ENCODE measurements at places on chromosomes 13 and 19. TPM values are rescaled to one million over a fixed set of nuclear protein-coding genes. Genes with fewer than 3 reads are reported as not detected.

Gene ANGPTL8
- polyA plus RNA-seq: 243 TPM

- peaks cover 52% of the 10 kb centered on the region for H3K4me1 ChIP-seq
- no peak for DNase-seq
- H3K27ac ChIP-seq: no peak overlapping the region
- H3K4me3 ChIP-seq: no peak overlapping the region
- peaks cover 24% of the 10 kb centered on the region for H3K36me3 ChIP-seq
- H3K27me3 ChIP-seq: no peaks in the 10 kb centered on the region
Observed at GRCh38 chr19:18843960-18844359, 12.2 kb downstream of the UPF1 start.

DNA sequence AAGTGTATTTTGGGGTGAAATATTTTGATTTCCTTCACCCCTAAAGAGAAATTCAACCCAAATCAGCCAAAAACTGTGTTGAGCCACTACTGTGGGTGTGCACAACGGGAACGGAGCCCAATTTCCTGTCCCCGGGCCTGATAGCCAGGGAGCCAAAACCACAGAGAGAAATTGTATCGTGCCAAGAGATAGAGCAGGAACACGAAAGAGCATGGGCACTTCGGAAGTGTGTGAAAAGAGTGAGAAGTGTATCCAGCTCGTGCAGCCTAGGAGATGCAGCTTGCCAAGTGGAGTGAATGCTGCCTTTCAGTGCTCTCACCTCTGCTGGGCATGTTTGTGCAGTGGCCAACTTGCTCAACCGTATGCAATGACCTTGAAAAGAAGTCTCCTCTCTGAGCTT lies 19.4 kb upstream of the PLEKHF1 start:
- peaks cover 8% of the 10 kb centered on the region for H3K4me1 ChIP-seq
- no peaks in the 10 kb centered on the region for H3K36me3 ChIP-seq

GRCh38 chr13:110067355-110068175 lies 239.4 kb downstream of the COL4A1 start:
- peaks cover 9% of the 10 kb centered on the region for H3K27me3 ChIP-seq
- H3K36me3 ChIP-seq: no peaks in the 10 kb centered on the region
- H3K27ac ChIP-seq: no peak overlapping the region
- no peaks in the 10 kb centered on the region for H3K4me1 ChIP-seq
- no peak for DNase-seq

- H3K27ac ChIP-seq: no peak overlapping the region
- H3K27me3 ChIP-seq: no peaks in the 10 kb centered on the region
Observed at GRCh38 chr13:45880242-45880641, 28.7 kb upstream of the SIAH3 start.

Gene KATNAL1
- 3.2 TPM for polyA plus RNA-seq

Gene ZNF813
- 2.1 TPM for polyA plus RNA-seq

Gene HTR2A
- not detected for polyA plus RNA-seq

DNA sequence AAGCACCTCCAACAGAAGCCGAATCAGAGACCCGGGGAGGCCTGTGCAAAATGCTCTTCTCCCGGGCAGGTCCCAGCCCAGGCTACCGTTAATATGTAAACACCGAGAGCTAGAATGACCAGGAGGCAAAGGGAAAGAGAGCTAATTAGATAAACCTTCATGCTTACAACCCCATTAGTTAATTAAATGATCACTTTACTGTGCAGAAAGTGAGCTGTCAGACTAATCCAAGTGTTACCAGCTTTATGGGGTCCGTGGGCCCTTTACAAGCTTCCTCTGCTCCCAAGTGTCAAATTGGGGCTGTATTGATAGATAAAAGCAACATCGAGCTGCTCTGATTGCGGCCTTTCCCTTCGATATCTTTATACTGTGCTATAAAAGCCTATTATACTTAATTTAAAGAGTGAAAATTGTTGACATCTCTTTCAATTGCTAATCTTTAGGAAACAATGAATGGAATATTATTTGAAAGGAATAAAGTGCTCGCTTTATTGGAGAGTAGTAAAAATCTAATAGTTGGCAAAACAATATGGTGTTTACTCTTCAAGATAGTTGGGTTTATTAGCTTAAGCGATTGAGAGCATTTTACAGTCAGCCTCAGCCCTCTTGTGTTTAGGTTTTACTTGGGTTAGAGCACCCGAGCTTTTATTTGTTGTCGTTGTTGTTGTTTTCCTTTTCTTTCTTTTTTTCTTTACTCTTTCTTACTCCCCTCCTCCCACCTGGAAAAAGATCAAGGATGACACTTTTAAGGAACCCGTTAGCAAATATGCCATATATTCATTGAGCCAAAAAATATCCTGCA lies 189.3 kb upstream of the GPR12 start:
- H3K27ac ChIP-seq: no peak overlapping the region
- H3K4me1 ChIP-seq: peaks cover 57% of the 10 kb centered on the region
- no peak for DNase-seq
- H3K27me3 ChIP-seq: no peaks in the 10 kb centered on the region

Gene CYP2B6
- 0.09 TPM for polyA plus RNA-seq

DNA sequence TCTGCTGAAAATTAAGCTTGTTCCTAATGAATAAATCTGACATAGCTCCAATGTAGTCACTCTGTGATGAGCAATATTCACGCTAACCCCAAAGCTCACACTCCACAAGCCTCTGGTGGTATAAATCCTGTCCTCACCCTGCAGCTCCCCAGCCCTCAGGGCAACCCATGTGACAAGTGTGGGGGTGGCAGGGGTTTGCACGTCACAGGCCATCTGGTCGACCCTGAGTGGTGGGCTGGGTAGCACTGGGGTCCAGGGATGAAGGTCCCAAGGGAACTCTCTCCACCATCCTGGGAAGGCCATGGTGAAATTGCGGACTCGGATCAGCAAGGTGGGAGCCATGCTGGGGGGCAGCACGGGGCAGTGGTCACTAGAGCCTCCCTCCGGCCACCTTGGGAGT lies 100.0 kb upstream of the SOX1 start:
- no peaks in the 10 kb centered on the region for H3K36me3 ChIP-seq
- H3K4me1 ChIP-seq: no peaks in the 10 kb centered on the region
- no peak overlapping the region for H3K4me3 ChIP-seq
- H3K27ac ChIP-seq: no peak overlapping the region

Gene CPB2
- 125 TPM for polyA plus RNA-seq

Gene ZNF534
- polyA plus RNA-seq: not detected

Gene WDR87
- polyA plus RNA-seq: not detected

Gene ELSPBP1
- polyA plus RNA-seq: not detected

DNA sequence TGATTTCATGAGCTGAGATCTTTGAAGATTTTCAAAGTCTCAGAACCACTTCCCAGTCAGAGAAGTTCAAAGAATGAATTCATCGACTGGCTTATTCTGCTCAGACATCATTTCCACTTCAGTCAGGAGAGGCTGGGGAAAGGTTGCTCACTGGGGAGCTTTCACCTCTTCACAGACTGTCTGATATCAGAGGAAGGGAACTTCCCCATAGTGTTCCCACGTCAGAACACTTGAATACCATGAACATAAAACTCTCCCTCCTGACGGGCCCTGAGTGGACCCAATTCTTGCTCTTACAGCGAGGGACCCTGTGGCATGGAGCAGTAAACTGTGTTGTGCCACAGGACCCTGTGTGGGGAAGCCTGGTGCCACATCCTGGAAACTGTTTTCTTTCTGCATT lies 492.6 kb downstream of the COG6 start:
- H3K27ac ChIP-seq: no peak overlapping the region
- H3K4me1 ChIP-seq: no peaks in the 10 kb centered on the region
- H3K4me3 ChIP-seq: no peak overlapping the region
- no peaks in the 10 kb centered on the region for H3K27me3 ChIP-seq
- DNase-seq: no peak
- H3K36me3 ChIP-seq: no peaks in the 10 kb centered on the region

GRCh38 chr19:31174948-31175347 lies 174.3 kb downstream of the TSHZ3 start:
- H3K4me1 ChIP-seq: no peaks in the 10 kb centered on the region
- no peak overlapping the region for H3K4me3 ChIP-seq
- H3K27ac ChIP-seq: no peak overlapping the region
- DNase-seq: no peak
- H3K36me3 ChIP-seq: no peaks in the 10 kb centered on the region

- DNase-seq: no peak
- no peak overlapping the region for H3K4me3 ChIP-seq
- H3K4me1 ChIP-seq: peaks cover 64% of the 10 kb centered on the region
- no peaks in the 10 kb centered on the region for H3K27me3 ChIP-seq
- no peaks in the 10 kb centered on the region for H3K36me3 ChIP-seq
Observed at GRCh38 chr13:110872768-110873638, 41.9 kb downstream of the ANKRD10 start.

- H3K27ac ChIP-seq: no peak overlapping the region
- no peak overlapping the region for H3K4me3 ChIP-seq
- H3K36me3 ChIP-seq: no peaks in the 10 kb centered on the region
Observed at GRCh38 chr13:34731486-34731885, 210.6 kb upstream of the NBEA start.

Gene AMER2
- not detected for polyA plus RNA-seq

DNA sequence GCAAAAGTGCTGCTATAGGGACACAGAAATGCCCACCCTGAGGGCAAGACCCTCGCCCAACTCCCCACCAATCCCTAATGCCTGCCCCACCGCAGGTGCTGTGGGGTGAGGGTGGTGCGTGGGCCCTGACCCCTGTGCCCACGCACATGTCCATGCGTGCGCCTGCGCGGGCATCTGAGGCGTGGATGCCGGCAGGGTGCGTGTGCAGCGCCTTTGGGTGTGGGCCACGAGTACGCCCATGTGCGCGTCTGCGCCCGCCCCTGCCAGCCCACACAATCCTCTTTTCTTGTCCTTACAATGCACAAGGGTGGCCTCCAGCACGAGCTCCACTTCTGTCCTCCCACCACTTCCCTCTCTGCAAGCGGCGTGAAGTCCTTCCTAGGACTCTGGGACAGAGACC lies 14.3 kb downstream of the FUT6 start:
- DNase-seq: no peak
- no peaks in the 10 kb centered on the region for H3K27me3 ChIP-seq
- H3K27ac ChIP-seq: no peak overlapping the region
- no peak overlapping the region for H3K4me3 ChIP-seq

Gene ZNF99
- polyA plus RNA-seq: not detected

GRCh38 chr19:32238076-32238475 lies 107.3 kb upstream of the ZNF507 start:
- no peak overlapping the region for H3K4me3 ChIP-seq
- H3K36me3 ChIP-seq: no peaks in the 10 kb centered on the region
- H3K27me3 ChIP-seq: no peaks in the 10 kb centered on the region
- DNase-seq: no peak

GRCh38 chr19:10862561-10863106 lies 8.7 kb upstream of the CARM1 start:
- no peak overlapping the region for H3K27ac ChIP-seq
- no peak for DNase-seq

DNA sequence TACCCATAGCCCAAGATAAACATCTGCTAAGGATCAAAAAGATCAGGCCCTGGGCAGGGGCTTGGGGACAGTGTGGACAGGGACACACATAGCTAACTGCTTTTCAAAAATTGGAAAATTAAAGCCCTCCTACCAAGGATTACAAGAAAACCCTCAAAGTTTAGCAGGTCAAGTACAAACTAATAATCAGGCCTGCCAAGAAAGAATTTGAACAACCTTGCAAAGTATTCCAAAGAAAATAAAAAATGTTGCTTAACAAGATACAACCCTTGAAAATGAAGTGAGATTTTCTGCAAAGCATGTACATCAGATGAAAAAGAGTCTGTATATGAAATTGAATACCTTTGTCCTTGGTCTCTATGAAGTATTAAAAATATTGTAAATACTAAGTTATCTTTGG lies 67.3 kb downstream of the KLF12 start:
- no peaks in the 10 kb centered on the region for H3K36me3 ChIP-seq
- H3K4me3 ChIP-seq: no peak overlapping the region
- no peak overlapping the region for H3K27ac ChIP-seq
- H3K27me3 ChIP-seq: no peaks in the 10 kb centered on the region

DNA sequence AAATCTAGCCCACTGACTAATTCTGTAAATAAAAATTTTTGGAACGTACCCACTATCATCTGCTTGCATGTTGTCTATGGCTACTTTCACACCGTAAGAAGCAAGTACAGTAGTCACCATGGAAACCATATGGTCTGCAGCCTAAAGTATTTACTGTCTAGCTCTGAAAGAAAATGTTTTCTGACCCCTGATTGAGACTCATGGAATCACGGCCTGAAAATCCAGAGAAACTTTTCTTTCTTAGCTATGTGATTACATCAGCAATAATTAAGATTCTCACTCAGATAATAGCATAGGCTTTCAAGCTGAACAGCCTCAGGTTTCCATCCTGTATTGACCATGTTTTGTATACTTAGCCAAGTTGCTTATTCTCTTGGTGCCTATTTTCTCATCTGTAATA lies 264.6 kb downstream of the NHLRC3 start:
- no peaks in the 10 kb centered on the region for H3K36me3 ChIP-seq
- no peak overlapping the region for H3K4me3 ChIP-seq
- no peaks in the 10 kb centered on the region for H3K4me1 ChIP-seq
- H3K27me3 ChIP-seq: no peaks in the 10 kb centered on the region

GRCh38 chr19:31387717-31388301 lies 38.6 kb upstream of the TSHZ3 start:
- no peaks in the 10 kb centered on the region for H3K36me3 ChIP-seq
- no peaks in the 10 kb centered on the region for H3K27me3 ChIP-seq
- no peak overlapping the region for H3K27ac ChIP-seq
- DNase-seq: no peak

DNA sequence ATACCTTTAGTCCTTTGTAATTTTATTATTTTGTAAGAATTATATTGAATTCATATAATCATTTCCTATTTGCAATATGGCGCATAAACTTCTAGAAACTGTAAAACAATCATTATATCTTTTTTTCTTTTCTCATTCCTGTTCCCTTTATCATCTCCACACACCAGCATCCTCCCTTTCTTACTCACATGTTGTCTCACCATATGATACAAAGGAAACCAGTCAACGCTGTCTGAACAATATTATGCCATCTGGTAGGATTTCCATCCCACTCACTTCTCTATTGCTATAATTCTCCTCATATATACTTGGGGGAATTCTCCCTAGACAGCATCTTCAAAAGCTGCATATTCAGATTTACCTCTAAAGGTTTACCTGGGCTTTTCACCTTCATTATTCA lies 389.8 kb downstream of the NDFIP2 start:
- peaks cover 9% of the 10 kb centered on the region for H3K4me1 ChIP-seq
- H3K27ac ChIP-seq: no peak overlapping the region
- no peak for DNase-seq
- no peak overlapping the region for H3K4me3 ChIP-seq
- H3K36me3 ChIP-seq: no peaks in the 10 kb centered on the region
- H3K27me3 ChIP-seq: no peaks in the 10 kb centered on the region

Gene NDFIP2
- polyA plus RNA-seq: 23.2 TPM

Gene MBD3L2
- polyA plus RNA-seq: not detected

Gene ZNF628
- polyA plus RNA-seq: 0.54 TPM

DNA sequence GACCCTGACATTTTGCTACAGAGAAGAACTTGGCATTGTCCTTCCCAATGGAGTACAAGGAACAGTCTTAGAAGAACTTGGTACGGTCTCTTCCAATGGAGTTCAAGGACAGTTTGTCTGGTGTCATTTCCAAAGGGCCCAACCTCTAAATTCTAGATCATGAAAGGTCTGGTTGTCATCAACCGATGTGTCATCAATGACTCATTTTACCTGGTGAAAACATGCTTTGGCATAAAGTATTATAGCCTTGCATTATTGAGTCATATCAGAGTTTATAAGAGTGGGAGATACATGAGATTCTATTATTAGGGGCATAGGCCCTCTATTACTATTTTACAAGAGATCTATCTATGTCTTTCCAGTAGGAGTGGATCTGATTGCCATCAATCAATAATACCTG lies 4.3 kb downstream of the CYP2B6 start:
- no peak for DNase-seq
- H3K36me3 ChIP-seq: no peaks in the 10 kb centered on the region
- no peak overlapping the region for H3K4me3 ChIP-seq
- no peak overlapping the region for H3K27ac ChIP-seq
- no peaks in the 10 kb centered on the region for H3K27me3 ChIP-seq

Gene PCDH17
- polyA plus RNA-seq: not detected

Measured in HepG2 (cell line).